Hematopoietic multipotent progenitor cell treated with erythropoietin and hydrocortisone succinate and interleukin-3 and kit ligand, for 4 days (in vitro differentiated cells): ENCODE measurements at places on chromosomes 2 and 18.

- no peak for DNase-seq
Measured at GRCh38 chr2:72649810-72650209, 176.0 kb downstream of the EXOC6B start.

- peak; percentile 70 for DNase-seq
Measured at GRCh38 chr2:47293976-47294375, 109.0 kb upstream of the MSH2 start.

DNA sequence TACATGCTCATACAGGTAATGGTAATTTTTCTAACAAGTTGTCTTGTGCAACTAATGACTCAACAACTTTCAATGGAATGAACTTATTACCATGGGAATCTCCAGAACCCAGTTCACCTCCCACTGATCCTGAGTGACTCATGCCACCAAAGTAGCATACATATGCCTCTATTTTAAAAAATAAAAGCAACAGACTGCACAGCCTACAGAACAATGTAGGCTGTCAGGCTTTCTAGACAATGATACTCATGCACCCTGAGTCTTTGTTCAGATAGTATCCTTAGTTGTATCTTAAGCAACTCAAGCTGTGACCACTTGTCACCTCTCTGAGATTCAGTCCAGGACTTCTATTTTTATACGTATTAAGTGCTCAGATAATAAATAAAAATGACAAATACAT is 531.0 kb upstream of the SETBP1 start:
- no peak for DNase-seq

- DNase-seq: no peak
Measured at GRCh38 chr2:8582651-8583399, 99.0 kb upstream of the ID2 start.

GRCh38 chr2:176149939-176150583 is 1.3 kb upstream of the HOXD4 start:
- no peak for DNase-seq

GRCh38 chr2:135304694-135305093 is 226.3 kb downstream of the ZRANB3 start:
- DNase-seq: no peak

GRCh38 chr2:132577686-132578085 is 92.3 kb downstream of the LYPD1 start:
- DNase-seq: peak; percentile 75

DNA sequence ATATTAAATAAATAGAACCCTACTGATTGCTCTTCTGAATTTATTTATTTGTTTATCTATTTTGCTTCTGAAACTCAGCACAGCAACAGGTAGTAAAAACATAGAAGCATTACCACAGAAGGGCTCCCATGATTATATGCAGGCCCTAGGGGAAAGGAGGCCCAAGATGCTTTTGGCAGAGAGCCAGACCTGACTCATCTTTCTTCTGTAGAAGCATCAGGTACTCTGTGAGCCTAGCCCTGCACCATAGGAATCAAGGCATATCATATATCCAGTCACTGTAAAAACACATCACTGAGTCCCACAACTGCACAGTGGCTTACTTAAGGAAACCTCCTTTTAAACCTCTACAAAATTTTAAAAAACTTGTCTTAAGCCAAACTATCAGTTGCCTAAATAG is 1.8 kb downstream of the SCN9A start:
- peak; percentile 53 for DNase-seq

- DNase-seq: no peak
Measured at GRCh38 chr2:176134035-176134434, 4.5 kb downstream of the HOXD8 start.

GRCh38 chr2:174332217-174332963 is 2.4 kb upstream of the SP9 start:
- DNase-seq: peak; percentile 7

GRCh38 chr2:6793371-6793770 is 72.3 kb downstream of the CMPK2 start:
- DNase-seq: peak; percentile 63

GRCh38 chr18:56165601-56166355 is 472.6 kb downstream of the TXNL1 start:
- no peak for DNase-seq

DNA sequence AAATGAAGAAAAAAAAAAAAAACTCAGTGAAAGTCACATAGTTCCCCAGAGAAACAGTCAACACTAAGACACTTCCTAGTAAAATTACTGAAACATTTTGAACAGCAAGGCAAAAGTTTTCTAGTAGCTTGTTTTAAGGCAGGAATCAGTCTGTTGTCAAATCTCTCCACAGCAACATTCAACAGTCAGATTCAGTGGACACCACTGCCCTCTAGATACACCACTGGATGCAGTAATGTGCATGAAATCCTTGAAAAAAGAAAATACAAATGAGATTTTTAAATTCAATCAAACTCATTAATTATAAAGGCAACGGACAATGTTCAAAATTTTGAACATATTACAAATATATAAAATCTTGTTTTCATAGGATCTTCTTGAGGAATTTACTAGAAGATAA is 46.4 kb downstream of the GRB14 start:
- no peak for DNase-seq

- no peak for DNase-seq
Measured at GRCh38 chr2:179412112-179412511, 147.5 kb upstream of the SESTD1 start.

GRCh38 chr2:95087379-95087778 is 34.2 kb downstream of the MRPS5 start:
- no peak for DNase-seq

DNA sequence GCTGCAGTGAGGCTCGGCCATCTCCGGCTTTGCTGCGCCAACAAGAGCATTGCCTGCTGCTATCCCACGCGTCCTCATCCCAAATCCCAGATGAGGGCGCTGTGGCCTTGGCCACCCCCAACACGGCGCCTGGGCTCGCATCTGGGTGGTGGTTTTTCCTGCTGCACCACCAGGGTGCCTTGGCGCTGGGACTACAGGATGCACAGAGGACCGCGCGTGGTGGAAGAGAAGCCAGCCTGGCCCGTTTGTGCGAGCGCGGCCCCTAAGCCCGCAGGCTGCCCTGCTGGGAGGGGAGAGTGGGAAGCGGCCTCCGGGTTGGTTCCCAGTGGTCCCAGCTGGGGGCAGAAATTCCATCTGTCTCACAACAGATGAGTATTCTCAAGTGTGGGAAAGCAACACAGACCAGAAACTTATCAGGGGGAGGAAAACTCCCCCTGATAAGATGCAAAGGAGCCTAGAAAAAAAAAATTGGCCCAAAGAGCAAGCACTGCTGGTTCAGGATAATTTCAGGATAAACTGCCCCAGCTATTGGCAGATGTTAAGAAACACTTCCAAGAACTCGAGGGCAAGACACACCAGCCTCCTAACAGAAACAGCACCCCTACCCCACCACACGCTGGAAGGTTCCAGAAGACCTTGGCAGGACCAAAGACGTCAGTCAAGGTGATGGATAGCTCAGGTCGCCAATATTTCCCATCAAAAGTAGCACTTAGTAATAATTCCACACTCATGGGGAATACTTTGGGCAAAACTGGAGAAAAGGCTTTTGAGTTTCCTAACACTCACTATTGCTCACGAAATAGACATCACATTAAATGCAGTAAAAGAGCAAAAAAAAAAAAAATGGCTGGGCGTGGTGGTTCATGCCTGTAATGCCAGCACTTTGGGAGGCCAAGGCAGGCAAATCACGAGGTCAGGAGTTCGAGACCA is 152.1 kb downstream of the PXDN start:
- DNase-seq: peak; percentile 9

GRCh38 chr2:28400921-28401320 is 8.3 kb downstream of the FOSL2 start:
- DNase-seq: no peak

DNA sequence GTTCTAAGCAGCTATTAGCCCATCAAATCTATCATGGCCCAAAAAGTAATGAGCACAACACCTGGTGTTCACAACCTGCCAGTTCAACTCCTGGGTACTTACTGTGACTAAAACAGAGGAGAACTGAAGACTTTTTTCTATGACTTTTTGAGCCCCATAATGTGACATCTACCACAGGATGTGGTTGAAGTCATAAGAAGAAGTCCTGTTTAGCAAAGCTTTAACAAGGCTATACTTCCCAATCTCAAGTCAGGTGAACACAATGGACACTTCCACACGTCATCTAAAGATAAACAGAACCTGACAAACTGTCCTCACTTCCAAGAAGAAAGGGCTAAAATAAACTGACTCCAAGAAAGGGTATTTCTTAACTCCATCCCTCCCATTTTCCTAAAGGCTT is 138.8 kb downstream of the ATAD2B start:
- peak; percentile 63 for DNase-seq

- DNase-seq: no peak
Measured at GRCh38 chr2:179771791-179772190, 89.6 kb downstream of the ZNF385B start.

GRCh38 chr2:215883799-215884198 is 129.6 kb downstream of the MREG start:
- no peak for DNase-seq

GRCh38 chr2:1808981-1809422 is 64.7 kb upstream of the PXDN start:
- no peak for DNase-seq

GRCh38 chr2:25250331-25251070 is 82.1 kb upstream of the POMC start:
- no peak for DNase-seq

GRCh38 chr2:29921560-29921915 is at the start of gene ALK:
ALK (minus strand) TSS chr2:29921586; CDS start chr2:29920659, 927 bp downstream.
- peak; percentile 97 for DNase-seq

- DNase-seq: peak; percentile 57
Measured at GRCh38 chr2:194166818-194167217, 1490.2 kb upstream of the SLC39A10 start.

DNA sequence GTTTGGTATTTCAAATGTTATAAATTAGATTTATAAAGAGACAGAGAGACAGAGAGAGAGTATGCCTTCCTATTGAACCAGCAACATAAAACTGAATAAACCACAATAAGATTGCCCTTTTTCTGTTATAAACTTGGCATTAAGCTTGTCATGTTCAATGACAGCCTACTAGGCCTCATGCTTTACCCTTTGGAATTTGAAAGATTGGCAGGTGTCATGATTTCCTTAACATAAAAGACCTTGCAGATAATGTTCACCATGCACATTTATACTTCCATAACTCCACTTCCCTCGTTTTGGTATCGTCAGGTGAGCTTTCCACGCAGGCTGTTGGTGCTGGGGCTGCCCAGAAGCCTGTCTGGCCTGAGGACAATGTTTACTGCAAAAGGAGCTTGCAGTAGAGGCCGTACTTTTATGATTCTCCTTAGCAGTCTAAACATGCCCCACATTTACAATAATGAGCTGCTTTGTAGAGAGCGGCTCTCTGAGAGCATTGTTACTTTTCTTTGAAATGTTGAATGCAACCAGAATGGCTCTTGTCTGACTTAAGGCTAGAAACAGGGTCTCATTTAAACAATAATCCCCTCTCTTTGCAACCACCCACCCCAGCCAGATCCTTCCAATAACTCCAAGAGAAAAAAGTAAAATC is 379.1 kb upstream of the ATP5MC3 start:
- DNase-seq: no peak

DNA sequence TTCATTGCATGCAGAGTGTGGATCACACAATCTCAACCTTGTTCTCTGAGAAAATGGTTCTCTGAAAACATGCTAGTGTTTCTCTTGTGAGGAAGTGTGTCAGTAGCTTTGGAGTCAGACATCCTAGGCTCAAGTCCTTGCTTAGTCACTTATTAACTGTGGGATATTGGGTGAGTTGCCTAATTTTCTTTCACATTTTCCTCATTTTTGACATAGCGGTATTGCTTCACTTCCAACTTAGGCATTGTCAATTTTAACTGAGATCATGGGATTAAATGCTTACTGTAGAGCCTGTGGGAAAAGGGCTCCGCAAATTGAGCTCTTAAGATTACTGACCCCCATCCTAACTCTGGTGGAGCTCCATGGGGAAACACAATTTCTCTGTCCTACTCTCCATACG is 622.2 kb downstream of the CNTNAP5 start:
- no peak for DNase-seq

DNA sequence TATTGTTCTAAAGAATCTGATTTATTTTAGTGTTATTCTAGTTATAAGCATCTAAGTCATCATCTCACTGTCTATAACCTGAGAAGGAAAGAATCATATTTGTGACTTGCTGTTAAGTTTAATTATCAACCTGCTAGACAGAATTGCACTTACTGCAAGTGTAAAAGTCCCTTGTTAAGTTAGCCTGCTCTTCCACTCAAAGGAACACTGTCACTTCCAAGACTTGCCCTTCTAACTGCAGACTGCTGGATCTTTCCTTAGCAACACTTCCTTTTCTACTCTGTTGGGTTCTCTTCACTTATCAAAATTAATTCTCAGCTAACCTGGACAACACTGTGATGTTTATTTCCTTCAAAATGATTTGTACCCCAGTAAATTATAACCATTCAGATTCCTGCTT is 323.2 kb upstream of the TFPI start:
- no peak for DNase-seq

- DNase-seq: no peak
Measured at GRCh38 chr18:63700501-63700900, 2.3 kb upstream of the SERPINB11 start.

DNA sequence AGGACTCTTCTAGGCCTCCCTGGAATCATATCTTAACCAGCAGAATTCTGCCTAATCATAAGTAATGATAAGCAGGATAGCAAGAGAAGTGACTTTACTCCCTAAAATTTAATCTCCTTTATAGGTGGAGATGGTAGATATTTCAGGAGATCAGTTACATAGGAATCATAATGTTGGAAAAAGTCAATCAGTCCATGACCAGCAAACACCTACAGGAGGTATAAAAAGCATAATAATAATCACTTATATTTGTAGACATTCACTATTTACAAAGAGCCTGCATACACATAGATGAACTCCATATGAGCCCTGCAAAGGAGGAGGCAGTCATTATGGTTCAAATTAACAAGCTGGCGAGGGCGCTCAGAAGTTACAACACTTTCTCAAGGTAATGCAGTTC is 2.5 kb downstream of the GALNT5 start:
- no peak for DNase-seq

DNA sequence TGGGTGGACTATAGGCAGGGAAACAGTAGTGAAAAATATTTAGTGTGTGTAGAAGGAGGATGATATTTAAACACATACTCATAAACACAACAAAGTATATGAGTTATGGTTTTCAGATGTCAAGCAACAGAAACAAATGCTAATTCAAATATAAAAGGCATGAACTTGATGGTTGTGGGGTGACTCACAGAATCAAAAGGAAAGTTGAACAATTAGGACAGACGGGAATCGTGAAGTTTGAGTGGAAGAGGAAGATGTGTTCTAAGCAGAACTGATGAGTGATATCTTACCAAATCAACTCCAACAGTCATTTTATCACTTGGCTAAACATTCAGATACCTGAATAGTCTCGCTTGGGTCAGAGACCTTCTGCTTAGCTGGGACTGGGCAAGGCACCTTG is 53.6 kb upstream of the ITGA6 start:
- DNase-seq: no peak

DNA sequence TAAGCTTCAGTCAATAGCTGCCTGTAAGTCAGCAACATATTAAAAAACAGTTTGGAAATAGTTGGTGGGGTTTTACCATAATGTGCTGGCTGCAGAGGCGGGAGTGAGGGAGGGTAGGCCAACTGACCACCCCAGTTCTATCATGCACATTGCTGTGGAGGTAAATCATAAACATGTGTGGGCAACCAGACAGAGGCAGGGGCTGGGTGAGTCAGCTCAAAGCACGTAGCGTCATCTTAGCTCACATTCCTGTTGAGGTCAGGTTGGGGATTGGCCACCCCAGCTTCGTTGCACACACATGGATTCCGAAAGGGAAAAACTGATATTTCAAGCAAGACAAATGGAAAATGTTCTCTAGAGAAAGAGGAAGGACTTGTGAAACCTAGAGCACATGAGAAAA is 19.5 kb downstream of the GPR45 start:
- no peak for DNase-seq

GRCh38 chr2:232454630-232455029 is 1.3 kb upstream of the ALPI start:
- DNase-seq: no peak

- peak; percentile 54 for DNase-seq
Measured at GRCh38 chr2:139790807-139791752, 1010.9 kb upstream of the NXPH2 start.
